ENCODE measurements at places on chromosomes 7 and 10. TPM values are rescaled to one million over a fixed set of nuclear protein-coding genes. Genes with fewer than 3 reads are reported as not detected.

DNA sequence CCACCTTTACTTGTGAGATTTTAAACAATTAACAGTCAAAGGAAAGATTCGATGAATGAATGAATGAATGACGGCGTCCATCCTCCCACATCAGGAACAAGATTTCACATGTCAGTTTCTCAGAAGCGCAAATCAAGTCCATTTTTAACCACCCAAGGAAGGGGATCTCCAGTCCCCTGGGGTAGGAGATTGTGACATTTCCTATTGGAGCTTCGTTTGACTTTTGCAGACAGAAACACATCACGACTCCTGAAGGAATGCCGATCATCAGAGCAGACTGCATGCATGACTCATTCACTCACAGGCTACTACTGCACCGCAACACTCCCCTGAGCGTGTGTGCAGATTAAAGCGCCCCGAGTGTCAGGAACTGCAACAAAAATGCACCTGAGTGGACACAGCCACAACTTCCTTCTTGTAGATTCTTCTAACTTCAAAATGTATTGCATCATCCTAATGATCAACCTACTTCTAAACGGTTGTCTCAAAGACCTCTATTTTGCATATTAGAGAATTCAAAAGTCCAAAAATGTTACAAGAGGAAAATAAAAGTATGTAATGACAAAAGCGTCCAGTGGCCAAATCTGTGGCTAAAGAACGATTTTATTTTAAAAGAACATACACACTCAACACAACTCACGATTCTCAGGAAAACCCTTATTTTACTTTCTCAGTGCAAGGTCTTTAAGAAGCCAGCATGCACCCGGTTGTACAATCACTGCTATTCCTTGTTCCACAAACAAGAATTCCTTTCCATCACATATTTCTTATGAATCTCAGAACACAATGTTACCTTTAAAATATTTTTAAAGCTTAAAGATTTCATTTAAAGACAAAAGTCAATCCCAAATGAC lies 172.6 kb downstream of the FAM107B start:
- peaks cover 8% of the 10 kb centered on the region for H3K4me1 ChIP-seq
- H3K27me3 ChIP-seq = no peaks in the 10 kb centered on the region
- no peak overlapping the region for H3K4me3 ChIP-seq
- peak; percentile 34 for DNase-seq
- H3K36me3 ChIP-seq = no peaks in the 10 kb centered on the region

- peak; percentile 56 for DNase-seq
- no peaks in the 10 kb centered on the region for H3K36me3 ChIP-seq
- peak overlapping the region; percentile 91 for H3K27ac ChIP-seq
- H3K4me1 ChIP-seq = peaks cover 3% of the 10 kb centered on the region
- no peaks in the 10 kb centered on the region for H3K27me3 ChIP-seq
Observed at GRCh38 chr7:137953665-137954470, 48.0 kb downstream of the CREB3L2 start.

The ZNF117 gene
- total RNA-seq = 12.8 TPM

The TMUB1 gene
- 13.6 TPM for total RNA-seq

DNA sequence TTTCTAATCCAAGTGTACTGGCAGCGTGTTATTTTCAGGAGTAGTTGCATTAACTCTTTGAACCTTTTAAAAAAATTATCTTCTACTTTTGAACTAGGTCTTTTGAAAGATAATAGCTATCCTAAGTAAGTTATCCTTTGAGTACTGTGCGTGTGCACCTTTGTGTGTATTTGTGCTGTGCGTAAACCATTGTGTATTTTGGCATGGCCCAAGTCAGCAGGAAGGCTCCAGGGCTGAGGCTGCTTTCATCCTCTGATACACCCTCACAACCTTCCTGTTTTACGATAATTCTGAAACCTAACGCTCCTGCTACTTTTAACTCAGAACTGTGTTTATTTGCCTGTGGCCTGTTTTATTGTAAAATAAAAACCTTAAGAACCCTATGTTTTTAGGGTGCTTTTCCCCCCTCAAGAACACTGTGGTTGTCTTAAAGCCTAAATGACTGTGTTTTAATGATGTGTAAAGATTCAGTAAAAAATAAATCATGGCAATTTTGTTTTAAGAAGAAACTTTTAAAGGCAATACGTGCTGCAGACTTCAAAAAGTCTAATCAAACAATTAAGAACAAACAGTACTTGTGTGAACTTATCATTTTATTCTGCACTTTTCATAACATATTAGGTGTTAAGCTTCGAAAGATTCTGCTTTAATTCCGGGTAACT lies 57.5 kb downstream of the HDAC9 start:
- no peaks in the 10 kb centered on the region for H3K27me3 ChIP-seq
- no peaks in the 10 kb centered on the region for H3K4me1 ChIP-seq
- peak overlapping the region; percentile 63 for H3K27ac ChIP-seq
- H3K4me3 ChIP-seq = no peak overlapping the region

- H3K4me1 ChIP-seq = no peaks in the 10 kb centered on the region
- no peaks in the 10 kb centered on the region for H3K36me3 ChIP-seq
- no peak overlapping the region for H3K27ac ChIP-seq
Observed at GRCh38 chr10:126908729-126909128, 3.5 kb downstream of the DOCK1 start.

- no peak overlapping the region for H3K27ac ChIP-seq
- H3K4me1 ChIP-seq = no peaks in the 10 kb centered on the region
Observed at GRCh38 chr10:108388706-108389105, 1224.2 kb upstream of the SORCS1 start.

GRCh38 chr10:88097092-88097516 lies 233.7 kb downstream of the PTEN start:
- H3K4me3 ChIP-seq = no peak overlapping the region
- no peak overlapping the region for H3K27ac ChIP-seq
- no peak for DNase-seq
- H3K4me1 ChIP-seq = no peaks in the 10 kb centered on the region
- no peaks in the 10 kb centered on the region for H3K36me3 ChIP-seq
- H3K27me3 ChIP-seq = no peaks in the 10 kb centered on the region

The FAM149B1 gene
- total RNA-seq = 37.4 TPM

The CUBN gene
- 9.5 TPM for total RNA-seq

The PRR15 gene
- total RNA-seq = not detected

The SH2D4B gene
- 0.40 TPM for total RNA-seq

The CPA1 gene
- total RNA-seq = 0.46 TPM

The OIT3 gene
- not detected for total RNA-seq

DNA sequence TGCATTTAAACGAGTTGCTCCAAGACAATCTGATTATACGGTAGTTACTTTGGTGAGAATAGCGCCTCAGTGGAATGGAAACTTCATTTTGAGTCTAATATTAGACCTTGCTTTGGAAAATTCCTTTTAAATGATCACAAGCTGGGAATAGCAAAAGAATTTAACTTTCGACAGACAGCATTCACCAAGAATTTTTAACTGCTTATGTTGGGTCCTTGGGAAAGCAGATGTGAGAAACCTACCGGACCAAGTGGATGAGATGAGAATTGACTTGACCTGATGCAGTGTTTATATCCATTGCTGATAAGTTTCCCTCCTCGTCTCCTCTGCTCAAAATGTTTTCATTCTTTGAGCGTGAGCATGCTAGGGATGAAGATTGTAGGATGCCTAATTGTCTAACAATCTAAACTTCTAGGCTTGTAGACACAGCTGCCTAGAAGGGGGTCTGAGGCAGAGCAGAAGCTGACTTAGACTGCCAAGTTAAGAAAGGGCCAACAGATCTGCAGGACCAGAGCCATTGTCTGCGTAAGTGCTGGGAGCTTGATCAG lies 126.9 kb downstream of the CNNM2 start:
- H3K4me3 ChIP-seq = no peak overlapping the region
- peak overlapping the region; percentile 61 for H3K27ac ChIP-seq
- DNase-seq = no peak
- H3K4me1 ChIP-seq = no peaks in the 10 kb centered on the region

The INHBA gene
- 18.4 TPM for total RNA-seq

The OR6V1 gene
- not detected for total RNA-seq

- H3K27ac ChIP-seq = no peak overlapping the region
- H3K36me3 ChIP-seq = no peaks in the 10 kb centered on the region
- H3K4me1 ChIP-seq = no peaks in the 10 kb centered on the region
- no peak overlapping the region for H3K4me3 ChIP-seq
- H3K27me3 ChIP-seq = no peaks in the 10 kb centered on the region
Observed at GRCh38 chr7:93365341-93365740, 133.2 kb downstream of the VPS50 start.

The AKR1B15 gene
- not detected for total RNA-seq

The CPXM2 gene
- total RNA-seq = 48.2 TPM

The CALCR gene
- 0.15 TPM for total RNA-seq

DNA sequence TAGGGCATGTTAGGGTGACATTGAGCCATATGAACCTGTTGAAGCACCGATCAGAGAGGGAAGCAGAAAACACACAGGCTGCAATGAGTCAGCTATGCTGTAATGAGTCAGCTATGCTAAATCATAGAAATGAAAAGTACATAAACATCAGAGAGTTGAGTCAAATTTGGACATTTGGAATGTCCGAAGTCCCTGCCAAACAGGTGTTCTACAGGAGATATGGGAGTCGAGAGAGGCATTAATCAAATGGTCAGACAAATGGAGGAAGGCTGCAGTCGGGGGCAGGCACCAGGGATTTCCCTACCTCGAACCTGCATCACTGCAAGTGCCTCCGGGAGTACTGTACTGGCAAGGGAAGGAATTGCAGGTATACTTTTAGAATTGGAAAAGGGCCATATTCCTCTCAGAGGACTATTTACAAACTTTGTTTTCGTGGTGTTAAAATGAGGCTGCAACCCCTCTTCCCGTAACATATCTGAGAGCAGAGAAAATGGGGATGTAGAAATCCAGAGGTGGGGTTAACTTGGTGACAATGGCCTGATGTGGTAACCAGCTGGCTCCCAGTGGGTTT lies 8.8 kb upstream of the ZC3HAV1 start:
- H3K4me1 ChIP-seq = no peaks in the 10 kb centered on the region
- no peak overlapping the region for H3K4me3 ChIP-seq
- no peak overlapping the region for H3K27ac ChIP-seq
- H3K36me3 ChIP-seq = no peaks in the 10 kb centered on the region
- no peak for DNase-seq

GRCh38 chr7:98969386-98969785 lies 91.1 kb downstream of the TRRAP start:
- H3K4me1 ChIP-seq = no peaks in the 10 kb centered on the region
- H3K27me3 ChIP-seq = no peaks in the 10 kb centered on the region
- H3K36me3 ChIP-seq = no peaks in the 10 kb centered on the region
- no peak for DNase-seq

DNA sequence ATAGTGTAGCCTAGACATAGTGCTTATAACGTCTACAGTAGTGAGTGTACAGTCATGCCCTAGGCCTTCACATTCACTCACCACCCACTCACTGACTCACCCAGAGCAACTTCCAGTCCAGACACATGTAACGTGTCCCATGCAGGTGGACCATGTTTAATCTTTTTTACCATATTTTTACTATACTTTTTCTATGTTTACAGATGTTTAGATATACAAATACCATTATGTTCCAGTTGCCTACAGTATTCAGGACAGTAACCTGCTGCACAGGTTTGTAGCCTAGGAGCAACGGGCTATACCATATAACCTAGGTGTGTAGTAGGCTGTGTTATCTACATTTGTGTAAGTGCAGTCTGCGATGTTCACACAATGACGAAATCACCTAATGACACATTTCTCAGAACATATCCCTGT lies 11.0 kb downstream of the MPP7 start:
- H3K4me1 ChIP-seq = peaks cover 5% of the 10 kb centered on the region
- DNase-seq = no peak
- no peaks in the 10 kb centered on the region for H3K36me3 ChIP-seq

The CRTAC1 gene
- total RNA-seq = 3.7 TPM

The ABCC2 gene
- 1.4 TPM for total RNA-seq

GRCh38 chr10:124027031-124027611 lies 66.3 kb downstream of the CHST15 start:
- H3K27me3 ChIP-seq = no peaks in the 10 kb centered on the region
- H3K36me3 ChIP-seq = no peaks in the 10 kb centered on the region
- H3K27ac ChIP-seq = no peak overlapping the region
- no peak for DNase-seq
- H3K4me3 ChIP-seq = no peak overlapping the region

DNA sequence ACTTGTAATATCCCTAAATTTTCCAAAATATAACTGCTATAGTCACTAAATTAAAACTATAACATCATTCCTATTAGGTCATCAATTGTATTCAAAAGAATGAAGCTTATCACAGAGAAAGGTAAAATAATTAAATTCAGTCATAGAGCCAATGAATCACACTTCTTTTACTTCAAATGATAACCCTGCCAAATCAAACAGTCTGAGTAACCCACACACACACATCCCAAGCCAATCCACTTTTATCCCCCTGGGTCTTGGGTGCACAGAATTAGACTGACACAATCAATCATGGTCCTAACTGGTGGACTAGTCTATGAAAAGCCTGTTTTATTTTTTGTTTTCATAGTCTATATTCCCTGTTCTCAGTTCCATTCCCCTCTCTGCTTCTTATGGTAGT lies 25.6 kb downstream of the CTNNA3 start:
- no peaks in the 10 kb centered on the region for H3K36me3 ChIP-seq
- H3K4me3 ChIP-seq = no peak overlapping the region
- H3K4me1 ChIP-seq = no peaks in the 10 kb centered on the region
- no peak for DNase-seq

DNA sequence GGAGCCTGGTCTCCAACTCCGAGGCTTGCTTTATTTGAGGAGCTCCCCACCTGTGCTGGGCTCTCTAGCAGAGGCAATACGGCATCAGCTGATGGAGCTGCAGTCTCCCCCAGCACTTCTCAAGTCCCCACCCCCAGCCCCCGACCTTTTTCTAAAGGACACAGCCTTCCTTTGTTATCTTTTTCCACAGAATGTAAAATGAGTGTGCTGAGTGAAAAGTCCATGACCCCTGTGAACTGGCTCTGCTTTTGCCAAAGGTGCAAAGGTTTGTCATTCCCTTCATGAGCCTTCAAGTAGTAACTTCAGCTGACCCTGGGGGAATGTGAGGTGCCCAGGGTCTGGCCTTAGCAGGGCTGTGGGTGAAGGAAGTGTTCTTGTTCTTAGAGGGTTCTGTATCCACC lies 25.5 kb downstream of the LRRC4 start:
- no peaks in the 10 kb centered on the region for H3K4me1 ChIP-seq
- H3K4me3 ChIP-seq = no peak overlapping the region
- no peaks in the 10 kb centered on the region for H3K36me3 ChIP-seq

DNA sequence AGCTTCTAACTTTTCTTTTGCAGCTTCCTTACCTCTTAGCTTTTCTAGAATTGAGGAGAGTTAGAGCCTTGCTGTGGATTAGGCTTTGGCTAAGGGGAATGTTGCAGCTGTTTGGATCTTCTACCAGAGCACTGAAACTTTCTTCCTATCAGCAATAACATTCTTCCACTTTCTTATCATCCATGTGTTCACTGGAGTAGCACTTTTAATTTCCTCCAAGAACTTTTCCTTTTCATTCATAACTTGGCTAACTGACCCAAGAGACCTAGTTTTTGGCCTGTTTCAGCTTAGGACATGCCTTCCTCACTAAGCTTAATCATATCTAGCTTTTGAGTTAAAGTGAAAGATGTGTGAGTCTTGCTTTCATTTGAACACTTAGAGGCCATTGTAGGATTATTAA lies 19.6 kb downstream of the MINPP1 start:
- no peaks in the 10 kb centered on the region for H3K27me3 ChIP-seq
- no peaks in the 10 kb centered on the region for H3K36me3 ChIP-seq
- no peak overlapping the region for H3K27ac ChIP-seq
- DNase-seq = no peak

GRCh38 chr7:32275216-32276009 lies 205.2 kb upstream of the PDE1C start:
- no peaks in the 10 kb centered on the region for H3K4me1 ChIP-seq
- no peak for DNase-seq
- no peak overlapping the region for H3K27ac ChIP-seq
- peaks cover 3% of the 10 kb centered on the region for H3K27me3 ChIP-seq

The SLC26A4 gene
- total RNA-seq = 4.4 TPM

The SPOCK2 gene
- 1.8 TPM for total RNA-seq
